ENCODE measurements at places on chromosomes 5 and 9.

- DNase-seq, result peak; percentile 68
Measured at GRCh38 chr9:92191801-92192200, 76.6 kb upstream of the SPTLC1 start.

DNA sequence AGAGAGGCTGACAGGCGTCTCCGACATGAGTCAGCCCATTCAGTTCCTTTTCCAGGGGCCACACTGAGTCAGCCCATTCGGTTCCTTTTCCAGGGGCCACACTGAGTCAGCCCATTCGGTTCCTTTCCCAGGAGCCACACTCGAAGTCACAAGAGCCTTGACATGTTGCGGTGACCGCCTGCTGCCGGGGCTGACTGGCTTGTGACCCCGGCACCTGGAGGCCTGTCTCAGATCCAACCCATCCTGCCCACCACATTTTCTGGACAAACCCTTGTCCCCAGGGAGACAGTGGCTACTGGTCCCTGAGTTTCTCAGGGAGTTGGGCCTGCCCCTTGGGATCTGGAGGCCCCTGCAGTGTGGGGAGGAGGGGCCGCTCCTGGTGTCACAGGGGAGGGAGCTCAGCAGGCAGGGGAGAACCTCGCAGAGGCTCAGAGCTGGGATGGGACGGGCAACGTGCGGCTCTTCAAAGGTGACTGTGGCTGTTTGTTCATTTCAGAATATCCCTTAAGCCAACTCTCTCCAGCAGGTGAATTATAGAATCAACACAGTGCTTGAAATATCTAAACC lies 40.5 kb upstream of the LPCAT1 start:
- no peak for DNase-seq

GRCh38 chr9:126986506-126986951 lies 71.9 kb downstream of the RALGPS1 start:
- DNase-seq, result no peak

DNA sequence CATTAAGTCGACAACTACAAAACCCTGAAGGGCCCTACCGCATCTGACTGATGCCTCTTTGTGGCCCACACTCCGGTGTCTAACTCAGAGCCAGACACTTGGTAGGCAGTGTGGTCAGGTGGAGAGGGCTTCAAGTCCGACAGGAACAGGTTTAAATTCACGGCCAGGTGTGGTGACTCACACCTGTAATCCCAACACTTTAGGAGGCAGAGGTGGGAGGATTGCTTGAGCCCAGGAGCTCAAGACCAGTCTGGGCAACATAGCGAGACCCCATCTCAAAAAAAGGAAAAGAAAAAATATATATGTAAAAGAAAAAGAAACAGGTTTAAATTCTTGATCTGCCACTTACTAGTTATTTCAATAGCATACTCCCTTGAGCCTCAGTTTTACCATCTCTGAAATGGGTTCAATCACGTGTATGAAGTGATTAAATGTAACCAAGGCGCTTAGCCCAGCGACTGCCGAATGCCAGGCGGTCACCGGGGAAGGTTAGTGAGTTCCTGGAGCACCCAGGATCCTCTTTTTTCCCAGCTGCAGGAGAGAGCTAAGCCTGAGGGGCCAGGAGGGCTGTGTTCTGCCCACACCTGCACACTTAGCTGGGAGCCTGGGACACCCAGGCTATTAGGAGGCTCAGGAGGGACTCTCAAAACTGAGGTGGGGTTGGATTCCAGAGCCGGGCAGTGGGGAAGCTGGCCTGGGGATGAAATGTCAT lies 943 bp downstream of the CLTB start:
- DNase-seq, result no peak

- no peak for DNase-seq
Measured at GRCh38 chr5:90174236-90174635, 235.3 kb downstream of the CETN3 start.

GRCh38 chr5:34563931-34564709 lies 92.0 kb upstream of the RAI14 start:
- DNase-seq, result peak; percentile 71

GRCh38 chr9:7974335-7974960 lies 174.9 kb upstream of the DMAC1 start:
- no peak for DNase-seq

DNA sequence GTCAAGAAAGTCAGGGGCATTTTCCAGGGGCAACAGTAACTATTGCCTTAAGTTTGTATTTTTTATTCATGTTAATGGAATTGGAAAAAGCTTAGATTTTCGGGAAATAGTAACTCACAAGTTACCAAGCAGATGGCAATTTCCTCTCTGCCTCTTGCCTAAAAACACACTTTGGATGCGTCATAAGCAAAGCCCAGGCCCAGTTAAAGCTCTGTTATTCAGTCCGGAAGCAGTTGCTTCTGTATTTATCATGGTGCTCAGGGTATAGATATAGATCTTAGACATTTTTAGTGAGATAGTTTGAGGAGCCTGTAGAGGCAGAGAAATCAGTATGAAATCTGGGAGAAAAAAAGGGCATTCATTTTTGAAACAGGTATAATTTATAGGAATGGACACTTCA lies 260.3 kb upstream of the TNC start:
- DNase-seq, result no peak

DNA sequence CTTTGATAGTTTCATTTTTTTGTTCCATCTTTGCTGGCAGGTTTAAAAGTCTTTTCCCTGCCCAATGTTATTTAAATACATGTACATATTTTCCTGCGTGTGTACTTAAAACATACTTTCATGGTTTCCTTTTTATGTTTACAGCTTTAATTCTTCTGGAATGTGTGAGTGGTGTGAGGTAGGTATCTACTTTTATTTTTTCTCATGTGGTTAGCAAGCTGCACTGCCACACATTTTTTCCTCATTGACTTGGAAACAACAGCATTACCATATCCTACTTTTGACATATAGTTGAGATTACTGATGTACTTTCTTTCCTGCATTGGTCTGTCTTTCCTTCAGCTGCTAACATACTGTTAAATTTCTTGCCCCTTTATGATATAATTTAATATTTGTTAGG lies 51.4 kb upstream of the COL15A1 start:
- peak; percentile 24 for DNase-seq

DNA sequence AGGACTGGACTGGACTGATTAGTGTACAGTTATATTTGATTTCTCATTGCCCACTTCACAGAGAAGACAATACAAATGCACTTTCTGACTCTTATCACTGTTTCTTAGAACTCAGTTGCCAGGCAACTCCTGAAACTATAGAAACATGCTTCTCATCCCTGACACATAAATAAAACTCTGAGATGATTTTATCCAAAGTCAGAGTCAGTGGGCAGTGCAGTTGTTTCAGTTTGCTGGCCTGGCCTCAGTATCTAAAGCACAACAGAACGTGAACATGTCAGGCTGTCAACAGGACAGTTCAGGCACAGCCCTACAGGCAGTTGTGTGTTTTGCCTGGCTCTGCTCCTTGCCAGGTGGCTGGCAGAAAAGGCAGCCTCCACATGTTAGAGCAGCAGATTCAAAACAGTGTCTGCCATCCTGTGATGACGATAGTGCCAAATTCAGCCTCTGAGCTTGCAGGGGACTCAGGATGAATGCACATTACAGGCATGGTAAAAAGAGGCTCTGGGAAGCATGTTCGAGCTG lies 65.1 kb upstream of the CCDC152 start:
- peak; percentile 33 for DNase-seq

- DNase-seq, result peak; percentile 28
Measured at GRCh38 chr5:65395526-65396155, 86.1 kb downstream of the ADAMTS6 start.

- no peak for DNase-seq
Measured at GRCh38 chr5:37945446-37945845, 105.6 kb upstream of the GDNF start.

DNA sequence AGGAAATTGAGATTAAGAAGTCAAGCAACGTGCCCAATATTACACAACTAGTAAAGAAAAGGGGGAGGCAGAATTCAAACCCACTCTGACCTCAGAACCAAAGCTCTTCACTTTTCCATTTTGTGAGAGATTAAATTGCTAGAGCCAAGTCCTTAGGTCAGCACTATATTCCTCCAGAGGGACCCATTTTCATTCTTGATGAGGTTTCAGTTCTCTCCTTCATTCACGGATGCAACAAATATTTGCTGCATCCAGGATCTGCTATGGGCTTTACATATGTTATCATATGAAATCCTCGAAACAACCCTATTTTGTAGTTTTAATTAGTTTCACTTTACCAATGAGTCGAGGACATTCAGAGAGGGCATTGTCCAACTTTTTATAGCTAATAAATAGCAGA lies 239.2 kb downstream of the EFNA5 start:
- DNase-seq, result no peak

GRCh38 chr5:58542709-58543108 lies 40.2 kb upstream of the RAB3C start:
- no peak for DNase-seq

GRCh38 chr5:17336054-17336453 lies 118.6 kb downstream of the BASP1 start:
- DNase-seq, result no peak

DNA sequence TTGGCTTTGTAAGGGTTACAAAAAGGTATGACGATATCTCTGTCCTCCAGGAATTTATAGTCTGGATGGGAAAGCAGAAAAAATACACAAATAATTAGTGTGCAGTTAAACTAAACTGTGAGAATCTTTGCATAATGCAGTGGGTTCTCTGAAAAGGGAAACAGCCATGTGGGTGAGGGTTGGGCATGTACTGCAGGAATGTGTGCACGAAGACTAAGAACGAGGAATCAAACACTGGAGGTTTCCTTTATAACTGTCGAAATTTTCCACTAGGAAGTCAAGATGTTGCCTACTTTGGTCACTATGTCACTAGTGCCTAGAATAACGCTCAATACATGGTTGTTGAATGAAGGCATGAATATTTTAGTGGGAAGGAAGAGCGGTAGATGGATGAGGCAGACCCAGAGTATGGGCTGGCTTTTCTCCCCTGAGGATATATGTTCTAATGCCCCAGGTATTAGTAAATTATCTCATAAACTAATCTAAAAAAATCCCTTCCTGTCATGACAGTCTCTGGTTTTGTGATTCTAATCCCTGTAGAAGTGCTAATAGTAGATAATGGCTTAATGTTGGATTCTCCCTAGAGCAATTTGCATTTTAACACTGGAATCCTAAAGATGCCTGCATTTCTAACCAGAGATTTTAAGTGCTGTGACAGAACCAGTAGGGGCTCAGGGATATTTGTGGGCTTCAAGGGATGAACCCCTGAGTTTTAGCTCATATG lies 227.3 kb downstream of the NMUR2 start:
- DNase-seq, result no peak

- peak; percentile 46 for DNase-seq
Measured at GRCh38 chr5:424301-425110, 18.5 kb upstream of the EXOC3 start.

GRCh38 chr9:127968042-127968441 lies 12.7 kb downstream of the EEIG1 start:
- peak; percentile 53 for DNase-seq

DNA sequence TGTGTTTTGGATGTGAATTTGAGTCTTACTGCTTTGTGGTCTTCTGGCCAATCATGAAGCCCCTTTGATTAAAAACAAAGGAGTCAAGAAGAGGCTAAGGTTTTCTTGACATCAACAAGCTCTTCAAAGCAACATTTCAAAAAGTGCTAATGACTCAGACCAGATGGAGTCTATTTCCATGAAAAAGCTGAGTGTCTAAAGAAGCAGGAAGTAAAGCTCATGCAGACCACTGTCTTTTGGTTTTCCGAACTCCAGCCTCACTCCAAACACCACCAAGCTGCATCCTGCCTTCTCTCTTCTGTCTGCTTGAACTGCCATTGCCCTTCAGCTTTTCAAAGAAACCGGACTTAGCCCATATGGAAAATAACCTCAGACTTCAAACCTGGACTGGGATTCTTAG lies 115.2 kb downstream of the PRDM6 start:
- no peak for DNase-seq

- DNase-seq, result no peak
Measured at GRCh38 chr9:85484235-85484634, 257.5 kb downstream of the AGTPBP1 start.

- DNase-seq, result no peak
Measured at GRCh38 chr9:114631166-114631565, 20.1 kb downstream of the TMEM268 start.

- DNase-seq, result peak; percentile 93
Measured at GRCh38 chr9:79764374-79764773, 192.6 kb downstream of the TLE4 start.

DNA sequence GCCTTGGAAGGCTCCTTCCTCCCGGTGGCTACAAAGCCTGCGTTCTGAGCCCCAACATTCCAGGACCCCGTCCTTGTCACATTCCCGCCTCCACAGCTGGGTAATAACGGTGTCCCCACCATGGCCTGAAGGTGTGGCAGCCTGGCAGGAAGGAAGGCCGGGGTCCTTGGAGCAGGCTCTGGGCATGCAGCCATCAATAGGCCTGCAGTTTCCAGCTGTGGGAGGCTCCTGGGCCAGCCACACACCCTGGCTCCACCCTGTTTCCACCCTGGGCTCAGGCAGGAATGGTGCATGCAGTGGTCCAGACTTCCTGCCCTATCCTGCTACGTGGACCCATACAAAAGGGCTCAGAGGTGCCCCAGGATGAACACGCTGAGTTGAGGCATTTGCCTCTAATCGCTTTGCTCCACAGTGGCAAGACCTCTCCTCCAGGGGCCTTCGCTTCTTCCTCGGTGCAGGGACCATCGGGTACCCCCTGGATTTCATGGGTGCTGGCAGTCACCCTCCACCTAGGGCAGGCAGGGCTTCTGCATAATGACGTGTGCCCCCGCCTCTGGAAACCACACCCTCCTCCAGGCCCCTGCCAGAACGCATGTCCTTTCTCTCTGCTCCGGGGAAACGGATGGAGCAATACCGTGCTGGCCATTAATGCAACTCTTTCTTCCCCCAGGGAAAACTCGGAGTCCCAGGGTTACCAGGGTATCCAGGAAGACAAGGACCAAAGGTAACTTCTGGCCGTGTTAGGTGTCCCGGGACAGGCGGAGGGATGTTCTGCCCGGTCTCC lies 95.1 kb upstream of the FCN2 start:
- DNase-seq, result no peak

- peak; percentile 14 for DNase-seq
Measured at GRCh38 chr5:137933491-137933911, 44.2 kb downstream of the PKD2L2 start.

GRCh38 chr5:59564895-59565294 lies 328.6 kb downstream of the PDE4D start:
- DNase-seq, result no peak

GRCh38 chr5:129474544-129474943 lies 14.4 kb downstream of the ADAMTS19 start:
- no peak for DNase-seq

DNA sequence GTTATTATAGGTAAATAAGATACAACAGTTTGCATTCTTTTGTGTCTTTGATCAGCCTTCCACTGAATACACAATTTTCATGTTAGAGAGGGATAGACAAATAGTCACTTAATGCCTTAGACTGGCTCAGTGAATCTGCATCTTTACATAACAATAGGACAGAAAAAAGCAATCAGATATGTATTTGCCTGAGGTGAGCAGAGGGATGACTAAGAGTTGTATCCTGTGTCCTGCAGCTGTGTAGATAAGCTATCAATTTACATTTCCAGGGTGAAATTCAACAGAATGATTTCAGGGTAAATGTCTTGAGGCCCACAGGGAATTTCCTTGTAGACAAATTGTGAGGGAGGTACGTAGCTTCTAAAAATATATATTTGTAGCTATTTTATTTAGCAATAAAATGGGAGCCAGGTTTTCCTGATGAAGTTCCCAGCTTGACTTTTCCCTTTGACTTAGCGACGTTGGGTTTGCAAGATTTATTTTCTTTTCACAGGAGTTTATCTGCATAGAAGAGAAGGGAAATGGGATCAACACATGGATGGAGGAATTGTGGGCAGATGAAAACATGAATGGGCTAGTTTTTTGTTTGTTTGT lies 586.1 kb upstream of the CDH6 start:
- DNase-seq, result no peak

GRCh38 chr5:141514330-141515133 lies 25.7 kb downstream of the PCDHGC5 start:
- peak; percentile 55 for DNase-seq

GRCh38 chr5:71482132-71482531 lies 26.7 kb downstream of the BDP1 start:
- peak; percentile 72 for DNase-seq
